NCI-H1417 treated with DMSO at 0.1 percent for 48 hours (cell line): ENCODE measurements at places on chromosomes 4 and X.

GRCh38 chr4:131499141-131499873 is 1649.8 kb upstream of the PCDH10 start:
- DNase-seq = no peak

DNA sequence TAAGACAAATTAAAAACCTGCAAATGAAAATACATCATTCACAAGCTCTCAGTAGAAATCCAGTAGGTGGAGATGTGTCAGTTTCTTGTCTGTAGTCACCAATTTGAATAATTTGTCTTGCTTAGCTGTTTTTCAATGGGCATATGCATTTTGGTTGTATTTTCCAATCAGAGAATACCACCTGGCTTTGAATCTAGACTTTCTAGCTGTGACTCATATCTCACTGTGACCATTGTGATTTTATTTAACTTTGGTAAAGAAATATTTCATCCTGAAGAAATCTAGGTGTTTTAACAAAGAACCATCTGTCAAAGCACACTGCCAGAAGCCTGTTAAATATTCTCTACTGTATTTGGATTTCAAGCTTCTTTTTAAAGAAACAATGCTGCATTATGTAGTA is 1650.6 kb upstream of the IGFBP7 start:
- no peak for DNase-seq

DNA sequence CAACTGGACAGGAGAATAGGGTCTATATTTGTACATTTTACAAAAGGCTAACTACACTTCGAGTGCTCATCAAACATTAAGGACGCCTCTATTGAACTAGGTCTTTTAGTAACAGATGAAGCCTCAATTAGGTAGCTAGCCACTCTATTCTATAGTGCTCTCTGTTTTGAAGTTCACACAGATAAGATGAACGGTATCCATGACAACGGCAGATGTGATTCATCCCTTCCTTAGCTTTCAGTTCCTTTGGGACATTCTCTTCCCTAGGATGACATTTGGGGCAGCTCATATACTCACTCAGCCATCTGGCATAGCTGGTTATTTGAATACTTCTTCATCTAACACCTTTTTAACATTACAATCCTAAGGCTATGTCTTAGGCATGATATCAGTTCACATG is 62.4 kb upstream of the WDFY3 start:
- DNase-seq = no peak

- no peak for DNase-seq
These were observed 25.1 kb downstream of the OCRL start for GRCh38 chrX:129565046-129565650.

DNA sequence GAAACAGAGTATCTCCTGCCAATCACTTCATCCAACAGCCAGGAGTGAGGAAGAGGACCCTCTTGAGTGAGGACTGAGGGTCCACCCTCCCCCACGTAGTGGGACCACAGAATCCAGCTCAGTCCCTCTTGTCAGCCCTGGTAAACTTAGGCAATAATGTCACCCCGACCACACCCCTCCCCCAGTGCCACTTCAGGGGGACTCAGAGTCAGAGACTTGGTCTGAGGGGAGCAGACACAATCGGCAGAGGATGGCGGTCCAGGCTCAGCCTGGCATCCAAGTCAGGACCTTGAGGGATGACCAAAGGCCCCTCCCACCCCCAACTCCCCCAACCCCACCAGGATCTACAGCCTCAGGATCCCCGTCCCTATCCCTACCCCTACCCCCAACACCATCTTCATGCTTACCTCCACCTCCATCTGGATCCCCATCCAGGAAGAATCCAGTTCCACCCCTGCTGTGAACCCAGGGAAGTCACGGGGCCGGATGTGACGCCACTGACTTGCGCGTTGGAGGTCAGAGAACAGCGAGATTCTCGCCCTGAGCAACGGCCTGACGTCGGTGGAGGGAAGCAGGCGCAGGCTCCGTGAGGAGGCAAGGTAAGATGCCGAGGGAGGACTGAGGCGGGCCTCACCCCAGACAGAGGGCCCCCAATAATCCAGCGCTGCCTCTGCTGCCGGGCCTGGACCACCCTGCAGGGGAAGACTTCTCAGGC is at the start of the genes CSAG1 and MAGEA12:
TSS of gene CSAG1 (minus strand) at position 461 of the 715 bp plus-strand sequence. CDS start 1,261 bp downstream, outside the sequence.
TSS of gene MAGEA12 (plus strand) at position 497 of the 715 bp plus-strand sequence. CDS start 2,405 bp downstream, outside the sequence.
- DNase-seq = no peak

- DNase-seq = no peak
These were observed 194.6 kb upstream of the FTHL17 start for GRCh38 chrX:31266203-31267076.

- DNase-seq = no peak
These were observed 34.6 kb downstream of the PPP2R2C start for GRCh38 chr4:6437826-6438238.

DNA sequence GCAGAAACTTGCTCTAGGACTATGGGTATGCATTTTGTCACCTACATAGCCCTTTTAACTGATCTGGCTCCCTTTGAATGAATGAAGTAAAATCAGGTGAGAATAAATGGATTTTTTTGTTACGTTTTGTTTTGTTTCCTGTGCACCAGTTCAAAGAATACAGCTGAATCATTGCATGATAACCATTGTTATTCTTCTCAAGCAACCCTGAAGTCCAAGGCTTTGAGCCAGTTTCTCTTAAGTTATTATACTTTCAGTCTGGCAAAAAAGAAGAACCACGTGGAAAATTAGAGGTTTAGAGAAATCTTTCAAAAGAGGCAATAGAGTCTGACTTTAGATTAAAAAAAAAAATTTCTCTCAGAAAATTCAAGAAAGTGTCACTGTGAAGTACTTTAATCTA is 398.6 kb upstream of the TECRL start:
- no peak for DNase-seq

- DNase-seq = no peak
These were observed 1197.2 kb downstream of the PCDH7 start for GRCh38 chr4:31917334-31917733.

DNA sequence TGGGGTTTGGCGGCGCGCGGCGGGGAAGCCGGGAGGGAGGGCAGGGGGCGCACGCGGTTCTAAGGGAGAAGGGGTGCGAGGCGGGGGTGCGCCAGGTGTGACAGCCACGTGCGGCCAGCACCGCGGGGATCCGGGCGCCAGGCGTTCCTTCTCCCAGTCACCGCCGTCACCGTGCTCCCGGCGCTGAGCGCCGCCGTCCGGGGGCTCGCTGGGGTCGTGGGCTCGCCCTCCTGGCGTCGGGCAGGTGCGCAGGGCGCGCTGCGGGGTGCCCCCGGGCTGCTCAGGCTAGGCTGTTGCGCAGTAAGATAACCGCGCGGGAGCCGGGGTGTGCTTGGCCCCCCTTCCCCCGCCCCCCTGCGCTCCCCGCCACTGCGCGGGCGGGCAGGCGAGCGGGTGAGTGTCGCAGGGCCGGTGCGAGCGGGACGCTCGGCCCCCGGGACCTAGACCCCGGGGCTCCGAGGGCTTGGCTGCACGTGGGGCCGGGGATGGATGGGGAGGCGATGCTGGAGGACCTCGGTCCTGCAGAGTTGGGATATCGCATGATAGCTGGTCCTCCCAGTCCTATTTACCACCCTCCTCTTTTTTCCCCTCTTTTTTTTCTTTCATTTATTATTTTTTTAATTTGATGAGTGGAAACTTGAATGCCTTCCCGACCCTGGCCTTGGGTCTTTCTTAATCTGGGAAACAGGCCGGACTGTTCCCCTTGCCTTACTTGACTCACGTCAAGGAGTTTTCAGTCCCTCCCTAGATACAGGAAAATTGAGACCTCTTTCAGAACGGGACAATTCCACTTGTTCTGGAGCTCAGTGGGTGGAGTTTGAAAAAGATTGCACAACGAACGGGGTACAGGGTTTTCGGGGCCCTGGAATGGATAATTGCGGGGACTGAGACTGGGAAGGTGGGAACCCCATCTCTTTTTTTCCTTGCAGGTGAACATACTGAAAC is 797 bp downstream of the TXLNG start:
- peak; percentile 73 for DNase-seq

DNA sequence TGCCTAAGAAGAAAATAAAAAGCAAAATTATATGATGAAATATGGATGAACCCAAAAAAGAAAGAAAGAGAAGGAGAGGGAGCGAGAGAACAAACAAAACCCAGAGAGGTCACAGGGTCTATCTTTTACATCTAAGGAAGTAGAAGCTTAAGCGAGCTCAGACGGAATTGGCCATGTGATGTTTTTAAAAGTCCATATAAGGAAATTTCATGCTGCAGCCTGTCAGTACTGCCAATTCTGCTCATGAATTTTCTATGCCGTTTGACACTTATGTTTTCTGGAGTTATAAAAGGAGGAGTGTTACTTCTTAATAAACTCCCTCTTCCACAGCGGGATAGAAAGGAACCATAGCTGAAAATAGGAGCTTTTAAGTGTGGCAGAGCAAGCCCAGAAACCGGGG is 32.9 kb upstream of the DCX start:
- no peak for DNase-seq

- DNase-seq = no peak
These were observed 98.7 kb upstream of the CBLL2 start for GRCh38 chrX:22173966-22174365.

- no peak for DNase-seq
These were observed 31.1 kb upstream of the PDLIM3 start for GRCh38 chr4:185566425-185566824.

DNA sequence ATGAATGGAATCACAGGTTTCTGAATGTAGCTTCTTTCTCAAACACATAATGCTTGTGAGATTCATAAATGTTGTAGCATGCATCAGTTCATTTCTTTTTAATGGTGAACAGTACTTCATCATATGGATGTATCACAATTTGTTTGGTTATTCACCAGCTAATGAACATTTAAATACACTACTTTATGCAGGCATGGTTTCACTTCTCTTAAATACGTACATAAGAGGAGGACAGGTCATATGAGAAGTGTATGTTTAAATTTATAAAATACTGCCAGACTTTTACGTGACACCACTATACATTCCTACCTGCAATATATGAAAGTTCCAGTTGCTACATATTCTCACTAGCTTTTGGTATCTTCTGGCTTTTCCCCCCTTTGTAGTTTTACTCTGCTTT is 65.4 kb downstream of the ANKRD17 start:
- DNase-seq = no peak

DNA sequence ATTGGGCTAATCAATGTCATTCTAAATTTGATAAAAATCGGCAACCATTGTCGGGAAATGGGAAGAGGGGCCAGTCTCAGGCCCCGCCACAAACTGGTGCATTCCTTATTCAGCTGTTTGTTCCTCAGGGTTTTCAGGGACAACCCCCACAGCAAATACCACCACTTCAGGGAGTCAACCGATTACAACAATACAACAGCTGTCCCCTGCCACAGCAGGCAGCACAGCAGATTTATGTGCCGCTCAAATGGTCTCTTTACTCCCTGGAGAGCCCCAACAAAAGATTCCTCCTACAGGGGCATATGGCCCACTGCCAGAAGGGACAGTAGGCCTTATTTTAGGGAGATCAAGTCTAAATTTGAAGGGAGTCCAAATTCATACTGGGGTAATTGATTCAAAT is 61.8 kb downstream of the ZNF732 start:
- peak; percentile 21 for DNase-seq

DNA sequence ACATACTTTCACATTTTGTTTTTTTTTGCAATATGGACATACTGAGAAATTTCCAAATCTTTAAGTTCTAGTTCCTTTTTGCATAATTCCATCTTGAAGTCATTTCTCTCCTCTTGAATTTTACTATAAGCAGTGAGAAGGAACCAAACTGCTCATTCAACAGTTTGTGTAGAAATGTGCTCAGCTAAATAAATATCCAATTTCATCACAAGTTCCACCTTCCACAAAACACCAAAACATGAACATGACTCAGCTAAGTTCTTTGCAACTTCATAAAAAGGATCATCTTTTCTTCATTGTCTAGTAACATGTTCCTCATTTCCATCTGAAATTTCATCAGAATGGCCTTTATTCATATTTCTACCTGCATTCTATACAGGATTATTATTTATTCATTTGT is 77.3 kb upstream of the FGF13 start:
- DNase-seq = no peak

- no peak for DNase-seq
These were observed 225.2 kb upstream of the ZFP42 start for GRCh38 chr4:187770345-187770744.

- no peak for DNase-seq
These were observed 552 bp downstream of the ADH5 start for GRCh38 chr4:99088023-99088449.

- no peak for DNase-seq
These were observed 54.2 kb downstream of the ENOX2 start for GRCh38 chrX:130848763-130849162.

GRCh38 chr4:150323406-150324325 is 245.4 kb downstream of the DCLK2 start:
- no peak for DNase-seq

- DNase-seq = no peak
These were observed 9.7 kb upstream of the POLA1 start for GRCh38 chrX:24684048-24684447.

GRCh38 chr4:24056289-24056688 is 166.4 kb upstream of the PPARGC1A start:
- no peak for DNase-seq

GRCh38 chrX:94662689-94663088 is 988.7 kb downstream of the FAM133A start:
- no peak for DNase-seq

DNA sequence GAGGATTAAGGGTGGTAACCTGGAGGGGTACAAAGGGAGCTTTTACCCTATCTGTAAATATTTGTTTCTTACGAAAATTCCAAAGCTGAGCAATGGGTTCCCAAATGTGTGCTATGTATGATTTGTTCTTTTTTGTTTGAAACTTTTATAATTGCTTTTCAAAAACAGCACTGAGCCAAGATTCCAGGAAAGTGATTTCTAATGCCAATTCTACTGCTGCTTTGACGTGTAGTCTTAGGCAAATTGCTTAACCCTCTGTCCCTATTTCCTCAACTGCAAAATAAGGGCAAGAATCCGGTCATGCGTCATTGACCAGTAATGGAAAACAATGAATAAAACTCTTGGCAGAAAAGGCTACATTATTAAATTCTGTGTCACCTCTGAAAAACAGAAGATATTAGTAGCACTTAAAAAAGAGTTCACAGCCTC is 454.7 kb downstream of the IL15 start:
- DNase-seq = no peak

DNA sequence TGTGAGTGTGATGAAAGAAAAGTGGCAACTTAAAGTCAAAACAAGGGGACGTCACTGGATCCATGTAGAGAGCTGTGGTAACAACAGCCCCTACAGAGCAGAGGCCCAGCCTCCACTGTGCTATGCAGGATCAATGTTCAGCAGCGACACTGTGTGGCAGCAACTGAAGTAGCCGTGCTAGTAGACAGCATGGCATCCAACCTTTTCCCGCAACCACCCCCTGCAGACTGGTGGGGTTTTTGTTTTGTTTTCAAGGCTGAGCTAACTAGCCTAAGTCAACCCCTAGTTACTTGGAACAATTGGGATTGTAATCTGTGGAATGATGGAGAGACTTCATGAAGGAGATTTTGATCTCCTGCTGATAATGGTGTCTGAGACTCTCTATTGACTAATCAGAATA is 44.4 kb upstream of the PPARGC1A start:
- no peak for DNase-seq

DNA sequence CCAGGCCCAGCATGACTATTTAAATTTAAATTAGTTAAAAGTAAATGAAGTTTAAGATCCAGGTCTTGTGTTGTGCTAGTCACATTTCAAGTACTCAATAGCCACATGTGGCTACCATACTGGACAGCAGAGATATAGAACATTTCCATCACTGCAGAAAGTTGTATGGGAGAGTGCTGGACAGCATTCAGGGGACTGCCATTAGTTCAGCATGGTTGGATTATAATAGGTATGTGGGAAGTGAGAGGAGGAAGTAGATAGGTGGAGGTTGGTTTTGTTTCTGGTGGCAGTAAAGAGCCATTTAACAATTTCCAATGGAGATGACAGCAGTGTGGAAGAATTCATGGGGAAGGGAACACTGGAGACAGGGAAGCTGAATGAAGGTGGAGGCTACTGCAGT is 42.1 kb downstream of the ERVMER34-1 start:
- no peak for DNase-seq
